ENCODE measurements at places on chromosomes 12 and 14.

- no peak for DNase-seq
These were observed 128.8 kb downstream of the NDUFA12 start for GRCh38 chr12:94874518-94875302.

- no peak for DNase-seq
These were observed 39.0 kb downstream of the GPR68 start for GRCh38 chr14:91205459-91205858.

GRCh38 chr14:92887157-92887556, 35.8 kb upstream of the CHGA start:
- DNase-seq, result no peak

DNA sequence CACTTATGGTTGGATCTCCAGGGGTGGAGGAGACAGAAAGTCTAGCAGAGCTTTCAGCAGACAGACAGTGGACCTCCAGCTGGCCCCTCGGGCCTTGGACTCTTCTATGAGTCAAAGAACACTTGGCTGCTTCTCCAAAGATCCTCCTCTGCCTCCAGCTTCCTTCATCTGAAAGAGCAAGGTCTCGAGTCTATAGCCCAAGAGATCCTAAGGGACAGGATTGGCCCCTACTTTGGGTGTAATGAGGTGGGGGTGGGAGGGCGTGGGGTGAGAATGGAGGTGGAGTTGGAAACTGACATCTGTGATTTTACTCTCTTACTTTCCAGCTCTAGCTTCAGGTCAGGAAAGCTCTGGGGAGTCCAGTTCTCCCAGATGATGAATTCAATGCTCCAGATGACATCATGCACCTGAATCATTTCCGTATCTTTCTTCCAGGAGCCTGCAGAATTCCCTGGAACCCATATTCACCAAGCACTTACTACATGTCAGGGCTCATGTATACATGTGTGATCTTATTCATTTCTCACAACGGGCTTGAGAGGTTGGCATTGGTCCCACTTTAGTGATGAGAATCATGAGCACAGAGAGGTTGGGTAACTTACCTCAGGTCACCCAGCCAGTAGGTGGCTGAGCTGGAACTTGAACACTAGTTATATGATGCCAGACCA, 10.2 kb upstream of the PGF start:
- DNase-seq, result peak; percentile 47

GRCh38 chr14:34749408-34749807, 35.0 kb upstream of the CFL2 start:
- DNase-seq, result no peak

DNA sequence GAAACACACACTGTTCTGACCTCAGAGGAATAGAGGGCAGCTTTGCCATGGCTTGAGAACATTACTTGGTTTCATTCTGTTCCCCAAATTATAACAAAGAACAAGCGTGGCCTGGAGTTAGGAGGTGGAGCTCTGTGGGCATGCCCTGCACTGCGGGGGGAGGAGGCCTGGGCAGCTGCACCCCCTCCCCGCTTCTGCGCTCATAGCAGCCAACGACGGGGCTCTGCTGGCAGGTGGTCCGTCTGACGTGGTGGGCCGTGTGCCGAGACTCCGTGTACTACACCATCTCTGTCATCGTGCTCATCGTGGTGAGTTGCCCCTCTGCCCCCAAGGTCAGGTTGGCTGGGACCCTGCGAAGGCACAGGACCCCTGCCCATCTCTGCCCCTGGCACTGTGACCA, 70.4 kb upstream of the RIN3 start:
- no peak for DNase-seq

DNA sequence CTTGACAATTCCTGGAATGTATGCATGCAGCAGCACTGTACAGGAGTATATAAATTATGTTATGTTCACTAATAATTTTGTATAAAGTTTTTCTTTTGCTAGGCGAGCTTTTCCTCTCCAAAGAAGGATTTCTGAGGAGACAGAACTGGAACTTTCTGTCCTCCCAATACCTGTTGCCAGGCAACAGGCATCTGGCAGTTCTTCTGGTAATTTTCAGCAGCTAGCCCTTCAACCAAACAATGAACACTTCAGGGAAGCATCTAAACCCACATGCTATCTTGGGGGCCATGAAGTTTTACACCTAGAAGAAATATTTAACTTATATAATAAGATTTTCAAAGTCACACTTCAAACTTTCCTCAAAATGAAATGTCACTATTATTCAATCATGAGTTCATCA, 162.9 kb upstream of the SYT10 start:
- DNase-seq, result no peak

DNA sequence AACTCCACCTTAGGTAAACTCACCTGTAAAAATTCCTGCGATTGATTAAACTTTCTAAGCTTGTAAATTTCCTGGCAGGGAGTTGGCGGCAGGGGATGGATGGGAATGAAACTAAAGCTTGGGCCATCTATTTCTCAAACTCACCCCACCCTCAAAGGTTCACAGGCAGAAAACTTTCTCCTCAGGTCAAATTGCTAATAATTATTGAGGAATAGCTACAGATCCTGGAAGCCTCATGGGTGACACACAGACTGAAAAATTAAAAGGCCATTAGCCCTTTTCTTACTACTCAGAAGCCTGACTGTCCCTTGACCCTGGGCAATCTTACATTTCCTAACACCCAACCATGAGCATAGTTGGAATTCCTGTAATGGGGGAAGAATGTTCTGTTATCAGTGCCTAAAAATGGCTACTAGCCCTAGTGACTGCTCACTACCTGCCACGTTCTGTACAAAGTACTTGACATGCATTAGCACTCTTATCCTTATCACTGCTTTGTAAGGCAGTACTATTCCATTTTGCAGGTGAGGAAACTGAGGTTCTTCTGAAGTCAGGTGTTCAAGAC, 12.4 kb upstream of the SYNDIG1L start:
- DNase-seq, result no peak

DNA sequence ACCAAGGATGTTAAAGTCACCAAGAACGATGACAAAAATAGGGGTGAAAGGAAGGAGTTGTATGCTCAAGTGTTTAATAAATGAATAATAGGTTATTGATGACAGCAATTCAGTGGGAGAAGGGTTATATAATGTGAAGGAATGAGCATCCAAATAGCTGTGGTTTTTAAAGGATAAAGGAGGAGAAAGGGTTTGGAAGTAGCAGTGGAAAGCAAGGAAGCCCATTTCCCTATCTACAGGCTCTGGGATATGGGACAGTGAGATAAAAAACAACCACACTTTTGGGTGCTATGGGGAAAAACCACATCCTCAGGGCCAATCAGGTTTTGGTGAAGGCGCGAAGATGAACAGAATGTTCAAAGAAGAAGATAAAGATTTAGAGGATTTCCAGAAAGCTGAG, 258.6 kb downstream of the ZFP36L1 start:
- no peak for DNase-seq

DNA sequence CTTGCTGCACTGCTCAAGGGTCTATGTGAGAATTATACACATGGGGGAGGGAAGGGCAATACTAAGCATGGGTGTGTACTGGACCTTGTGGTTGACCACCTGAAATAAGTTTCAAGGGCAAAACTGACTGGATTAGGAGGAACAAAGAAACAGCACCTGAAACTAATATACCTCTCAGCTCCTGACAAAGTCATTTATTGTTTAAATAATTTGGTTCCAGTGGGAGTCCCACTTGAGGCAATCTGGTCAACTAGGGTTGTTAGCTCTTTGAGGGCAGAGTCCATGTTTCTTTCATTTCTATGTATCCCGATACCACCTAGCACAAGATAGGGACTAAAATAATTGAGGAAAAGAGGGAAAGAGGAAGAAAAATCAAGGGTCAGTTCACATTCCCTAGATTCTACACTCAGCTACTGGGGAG, 45.5 kb downstream of the STXBP6 start:
- no peak for DNase-seq

DNA sequence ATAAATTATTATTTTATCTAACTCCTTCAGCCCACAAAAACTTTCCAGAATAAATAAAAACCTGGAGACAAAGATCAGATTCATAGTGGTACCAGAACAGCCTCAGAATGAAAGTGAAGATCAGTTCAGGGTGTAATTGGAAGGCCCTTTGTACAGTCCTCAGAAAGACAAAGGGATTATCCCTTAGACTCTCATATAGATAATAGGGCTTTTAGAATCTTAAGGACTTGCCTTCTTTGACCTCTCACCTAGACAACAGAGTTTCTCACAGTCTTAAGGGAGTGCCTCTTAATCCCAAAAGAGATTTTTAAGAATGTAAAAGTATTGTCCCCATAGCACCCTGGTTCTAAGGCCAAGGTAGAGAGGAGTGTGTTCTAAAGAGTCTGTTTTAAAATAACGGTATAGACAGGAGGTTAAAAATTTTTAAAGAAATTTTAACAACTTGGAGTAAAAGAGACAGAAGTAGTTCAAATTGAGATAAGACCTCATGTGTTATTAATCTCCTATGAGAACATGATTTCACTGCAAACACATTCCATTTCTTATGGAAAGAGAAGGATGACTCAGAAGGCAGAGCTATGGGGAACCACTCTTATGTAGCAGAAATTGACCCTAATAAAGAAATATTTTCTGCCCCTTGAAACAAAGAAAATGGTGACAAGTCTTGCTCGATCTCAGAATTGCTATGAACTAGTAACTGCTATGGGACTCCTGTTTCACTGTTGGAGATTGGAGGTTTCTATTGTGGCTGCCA, 24.2 kb upstream of the NOVA1 start:
- no peak for DNase-seq

GRCh38 chr12:28024231-28024995, 51.9 kb upstream of the PTHLH start:
- DNase-seq, result no peak

- no peak for DNase-seq
These were observed 599 bp upstream of the CPSF6 start for GRCh38 chr12:69238589-69239351.

DNA sequence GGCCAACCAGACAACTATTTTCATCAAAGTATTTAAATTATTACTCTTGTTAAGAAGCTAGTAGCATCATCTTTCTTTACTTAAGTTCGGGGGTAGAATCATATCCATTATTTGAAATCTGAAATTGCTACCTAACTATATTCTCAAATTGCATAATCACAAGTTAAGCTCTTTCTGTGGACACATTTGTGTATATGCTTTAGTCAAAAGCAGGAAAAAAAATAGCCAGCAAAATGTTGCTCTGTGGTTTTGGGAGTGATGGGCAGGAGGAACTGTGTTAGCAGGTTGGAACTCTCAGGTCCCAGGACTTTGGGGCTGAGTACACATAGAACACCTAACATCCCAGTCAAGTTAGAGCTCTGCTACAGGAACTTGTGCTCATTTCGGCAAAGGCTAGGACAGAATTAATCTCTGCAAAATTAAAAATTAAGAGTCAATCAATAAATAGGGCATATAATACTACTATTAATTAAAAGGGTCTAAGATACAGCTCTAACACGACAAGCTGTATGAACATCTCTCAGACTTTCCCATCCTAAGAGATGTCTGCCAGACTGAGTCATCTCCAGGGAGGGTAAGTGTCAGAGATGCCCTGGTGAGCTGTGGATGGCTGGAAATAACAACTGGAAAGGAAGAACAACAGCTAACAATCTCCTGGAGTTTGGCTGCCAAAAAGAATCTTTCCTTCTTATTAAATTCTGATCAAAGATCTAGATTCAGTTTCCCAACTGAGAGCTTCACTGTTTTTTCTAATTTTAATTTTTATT, 203.5 kb upstream of the GZMB start:
- no peak for DNase-seq

GRCh38 chr12:5808981-5809380, 136.1 kb downstream of the ANO2 start:
- peak; percentile 23 for DNase-seq

DNA sequence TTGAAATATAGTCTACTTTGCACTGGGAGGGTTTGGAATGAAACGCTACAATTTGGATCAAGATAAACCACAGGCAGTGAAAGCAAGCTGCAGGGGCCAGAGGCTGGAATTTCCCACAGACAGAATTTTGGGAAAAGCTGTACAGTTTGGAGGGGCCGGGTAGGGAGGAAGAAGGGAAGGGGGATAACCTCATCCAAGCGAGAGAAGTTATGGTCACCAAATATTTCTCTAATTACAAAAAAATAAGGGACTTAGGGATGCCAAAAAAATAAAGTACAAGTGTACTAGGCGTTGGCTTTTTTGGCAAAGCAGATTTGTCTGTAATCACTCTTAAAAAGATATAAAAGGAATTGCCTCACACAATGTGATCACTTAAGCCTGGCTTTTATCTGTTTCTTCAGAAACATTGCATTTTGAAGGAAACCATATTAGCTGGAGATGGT, 31.2 kb upstream of the ADGRD1 start:
- DNase-seq, result no peak
